Glutamatergic neuron (in vitro differentiated cells): ENCODE measurements at places on chromosomes 3 and 15.

GRCh38 chr3:177800561-177800960 lies 603.3 kb upstream of the TBL1XR1 start:
- DNase-seq = no peak

DNA sequence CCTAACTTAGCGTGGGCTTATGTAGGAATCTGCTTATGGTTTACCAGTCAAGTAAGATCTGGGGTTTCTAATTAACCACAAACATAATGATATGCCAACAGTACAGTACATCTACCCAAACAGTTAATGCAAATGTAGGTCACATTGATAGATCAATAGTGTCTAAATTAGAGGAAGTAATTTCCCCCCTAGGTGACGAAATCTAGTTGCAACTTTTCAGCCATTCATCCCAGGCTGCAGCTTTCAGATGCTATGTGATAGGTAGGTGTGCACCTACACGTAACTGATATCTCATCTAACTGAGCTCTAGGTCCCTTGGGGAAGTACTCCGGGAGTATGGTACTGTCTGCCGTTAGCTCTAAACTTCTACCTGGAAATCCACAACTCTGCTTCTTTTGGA lies 57.2 kb downstream of the CRTC3 start:
- no peak for DNase-seq

GRCh38 chr3:24154013-24154695 lies 209.1 kb downstream of the NR1D2 start:
- DNase-seq = no peak

DNA sequence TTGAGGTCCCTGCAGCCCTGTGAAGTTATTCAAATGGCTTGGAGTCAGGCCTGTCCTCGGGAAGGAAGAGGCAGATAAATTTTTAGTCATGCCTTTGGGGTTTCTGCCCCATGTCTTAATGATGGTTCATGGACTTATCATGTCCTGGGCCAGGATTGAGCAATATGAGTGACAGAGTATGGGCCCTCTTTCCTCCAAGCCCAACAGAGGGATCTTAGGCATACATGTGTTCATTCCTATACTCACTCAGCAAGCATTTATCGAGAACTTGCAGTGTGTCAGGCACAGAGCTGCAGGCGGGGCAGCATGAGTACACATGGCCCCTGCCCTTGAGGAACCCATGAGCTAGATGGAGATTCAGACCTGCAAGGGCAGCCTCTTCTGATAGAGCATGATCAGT lies 6.2 kb downstream of the ESYT3 start:
- no peak for DNase-seq

DNA sequence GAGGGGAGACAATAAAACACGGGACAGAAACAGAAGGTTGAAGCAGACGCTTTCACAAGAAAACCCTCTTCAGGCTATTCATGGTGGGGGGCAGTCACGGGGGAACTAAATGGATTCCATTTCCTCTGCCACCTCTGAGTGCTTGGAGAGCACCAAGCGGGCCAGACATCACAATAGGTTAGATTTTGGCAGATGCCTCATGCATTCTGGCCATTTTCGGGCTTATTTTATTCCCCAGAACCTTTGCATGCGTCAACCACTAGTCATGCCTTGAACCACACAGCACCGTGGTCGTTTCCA lies 82.2 kb downstream of the RORA start:
- DNase-seq = peak; percentile 35

DNA sequence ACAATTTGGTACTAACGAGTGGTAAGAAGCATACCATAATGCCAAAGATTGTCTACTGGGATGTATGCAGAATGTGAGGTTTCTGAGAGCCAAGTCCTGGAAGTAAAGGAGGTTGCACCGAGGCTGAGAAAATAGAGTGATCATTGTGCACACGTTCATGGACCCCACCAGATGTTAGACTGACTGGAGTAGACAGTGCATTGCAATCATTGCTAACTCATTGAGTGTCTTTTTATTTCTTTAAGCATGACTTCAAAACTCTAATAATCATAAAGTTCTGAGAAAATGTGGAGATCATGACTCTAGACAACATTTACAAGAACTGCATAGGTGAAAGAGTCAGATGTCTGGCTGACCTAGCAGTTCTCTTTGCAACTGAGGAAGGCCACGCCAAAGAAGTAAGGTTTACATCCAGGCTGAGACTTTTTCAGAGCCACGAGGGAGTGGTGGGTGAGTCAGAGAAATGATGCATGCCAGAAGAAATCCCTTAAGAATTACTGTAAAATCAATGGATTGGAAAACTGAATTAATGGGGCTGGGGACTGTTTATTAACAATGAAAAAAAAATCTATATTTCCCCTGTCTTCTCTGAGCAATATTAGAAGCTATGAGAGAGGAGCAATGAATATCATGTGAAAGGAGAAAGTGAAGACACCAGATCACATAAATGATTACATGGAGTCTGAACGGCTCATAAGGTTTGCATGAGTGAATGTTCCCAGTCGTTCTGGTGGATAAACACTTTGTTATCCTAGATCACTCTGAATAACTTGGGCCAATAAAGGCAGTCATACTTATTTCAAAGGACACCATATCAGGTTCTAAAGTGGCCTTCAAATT lies 76.0 kb upstream of the SLC25A26 start:
- DNase-seq = no peak

DNA sequence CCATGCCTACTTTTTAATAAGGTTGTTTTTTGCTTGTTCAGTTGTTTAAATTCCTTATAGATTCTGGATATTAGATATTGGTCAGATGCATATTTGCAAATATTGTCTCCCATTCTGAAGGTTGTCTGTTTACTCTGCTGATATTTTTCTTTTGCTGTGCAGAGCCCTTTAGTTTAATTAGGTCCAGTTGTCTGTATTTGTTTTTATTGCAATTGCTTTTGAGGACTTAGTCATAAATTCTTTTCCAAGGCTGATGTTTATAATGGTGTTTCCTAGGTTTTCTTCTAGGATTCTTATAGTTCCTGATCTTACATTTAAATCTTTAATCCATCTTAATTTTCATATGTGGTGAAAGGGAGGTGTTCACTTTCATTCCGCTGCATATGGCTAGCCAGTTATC lies 77.4 kb downstream of the PTPRG start:
- no peak for DNase-seq

DNA sequence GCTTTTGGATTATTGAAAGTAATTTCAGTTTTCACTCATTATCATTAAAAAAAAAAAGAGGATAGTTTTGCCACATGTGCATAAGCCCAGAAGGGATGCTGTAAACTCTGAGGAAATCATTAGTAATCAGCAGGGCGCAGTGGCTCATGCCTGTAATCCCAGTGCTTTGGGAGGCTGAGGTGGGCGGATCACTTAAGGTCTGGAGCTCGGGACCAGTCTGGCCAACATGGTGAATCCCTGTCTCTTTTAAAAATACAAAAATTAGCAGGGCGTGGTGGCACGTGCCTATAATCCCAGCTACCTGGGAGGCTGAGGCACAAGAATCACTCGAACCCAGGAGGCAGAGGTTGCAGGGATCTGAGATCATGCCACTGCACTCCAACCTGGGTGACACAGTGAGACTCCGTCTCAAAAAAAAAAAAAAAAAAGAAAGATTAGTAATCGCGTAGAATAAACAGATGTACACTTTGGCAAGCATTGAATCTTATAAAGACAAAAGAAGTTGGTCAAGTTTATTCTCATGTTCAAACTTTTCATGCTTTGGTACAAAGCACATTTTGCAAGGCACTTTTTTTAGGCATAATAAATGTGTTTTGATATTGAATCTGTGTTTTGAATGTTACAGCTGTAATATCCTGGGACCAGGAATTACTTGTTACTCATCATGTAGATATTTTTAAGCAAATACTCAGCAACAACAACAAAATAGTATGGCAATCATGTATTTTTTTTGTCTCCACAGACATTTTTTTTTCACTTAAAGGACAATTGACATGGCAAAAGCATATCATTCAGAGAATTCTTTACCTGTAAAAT lies 93.2 kb upstream of the AGTR1 start:
- DNase-seq = no peak

DNA sequence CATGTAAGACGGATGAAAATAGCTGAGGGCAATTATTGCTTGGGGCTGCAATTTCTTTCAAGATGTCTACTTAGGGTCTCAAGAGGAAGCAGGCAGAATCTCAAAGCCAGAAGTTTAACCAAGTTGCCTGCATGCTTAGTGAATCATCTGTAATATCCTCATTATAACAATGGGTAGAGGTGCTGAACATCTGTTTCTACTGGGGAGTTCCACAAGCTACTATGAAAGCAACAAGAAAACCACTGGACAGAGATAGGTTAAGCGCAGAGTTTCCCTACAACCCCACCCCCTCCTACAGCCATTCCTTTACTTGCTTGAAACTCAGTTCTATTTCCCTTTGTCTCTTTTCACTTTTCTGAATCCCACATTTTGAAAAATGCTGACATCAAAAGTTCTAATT lies 759.4 kb upstream of the GBE1 start:
- DNase-seq = no peak

GRCh38 chr3:196966526-196967401 lies 1.9 kb downstream of the PIGZ start:
- peak; percentile 64 for DNase-seq

- peak; percentile 34 for DNase-seq
Observed at GRCh38 chr3:152574461-152575079, 260.4 kb upstream of the P2RY1 start.
